NCI-H748 treated with DMSO at 0.1 percent for 48 hours (cell line): ENCODE measurements at places on chromosomes 2 and 18.

- DNase-seq: no peak
Measured at GRCh38 chr2:27494944-27495554, at the start of gene FNDC4. Gene FNDC4 (minus strand): TSS chr2:27495200. CDS start chr2:27494679, 521 bp downstream.

DNA sequence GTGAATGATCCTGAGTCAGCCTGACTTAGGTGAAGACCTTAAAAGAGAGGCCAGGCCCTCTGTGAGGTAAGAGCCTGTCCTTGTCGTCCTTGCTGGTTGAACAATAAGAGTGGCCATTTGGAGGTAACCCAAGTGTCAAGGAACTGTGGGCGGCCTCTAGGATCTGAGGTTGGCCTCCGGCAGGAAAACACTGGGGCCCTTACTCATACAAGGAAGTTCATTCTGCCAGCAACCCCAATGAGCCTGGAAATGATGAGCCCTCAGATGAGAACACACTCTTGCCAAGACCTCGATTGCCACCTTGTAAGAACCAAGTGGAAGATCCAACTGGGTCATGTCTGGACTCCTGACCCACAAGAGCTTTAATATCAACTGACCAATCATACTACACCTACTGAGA is 95.5 kb upstream of the LRATD1 start:
- no peak for DNase-seq

- no peak for DNase-seq
Measured at GRCh38 chr18:33812186-33812585, 234.2 kb downstream of the ASXL3 start.

DNA sequence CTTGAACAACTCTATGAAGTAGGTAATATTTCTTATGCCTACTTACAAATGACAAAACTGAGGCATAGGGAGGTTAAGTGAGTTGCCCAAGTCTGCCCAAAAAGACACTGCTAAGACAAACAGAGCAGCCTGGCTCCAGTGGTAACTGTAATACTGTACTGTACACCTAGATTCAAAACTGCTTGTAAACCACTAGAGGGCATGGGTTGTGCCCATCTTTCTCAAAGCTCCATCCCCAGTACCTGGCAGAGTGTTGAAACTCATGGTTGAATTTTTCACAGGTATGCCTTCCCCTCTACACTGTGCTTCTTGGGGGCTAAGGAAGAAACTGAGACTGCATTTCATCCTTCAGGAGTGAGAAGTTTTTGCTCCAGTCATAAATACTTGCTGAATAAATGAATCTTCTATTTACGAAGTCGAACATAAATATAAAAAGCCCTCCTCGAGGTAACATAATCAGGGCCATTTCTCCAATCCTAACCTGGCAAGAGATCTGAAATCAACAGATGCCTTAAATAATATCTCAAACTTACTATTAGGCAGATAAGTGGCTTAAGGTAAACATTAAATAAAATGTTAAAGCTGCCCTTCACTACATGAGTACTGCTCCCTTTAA is 2.0 kb downstream of the PPP4R1 start:
- peak; percentile 65 for DNase-seq

DNA sequence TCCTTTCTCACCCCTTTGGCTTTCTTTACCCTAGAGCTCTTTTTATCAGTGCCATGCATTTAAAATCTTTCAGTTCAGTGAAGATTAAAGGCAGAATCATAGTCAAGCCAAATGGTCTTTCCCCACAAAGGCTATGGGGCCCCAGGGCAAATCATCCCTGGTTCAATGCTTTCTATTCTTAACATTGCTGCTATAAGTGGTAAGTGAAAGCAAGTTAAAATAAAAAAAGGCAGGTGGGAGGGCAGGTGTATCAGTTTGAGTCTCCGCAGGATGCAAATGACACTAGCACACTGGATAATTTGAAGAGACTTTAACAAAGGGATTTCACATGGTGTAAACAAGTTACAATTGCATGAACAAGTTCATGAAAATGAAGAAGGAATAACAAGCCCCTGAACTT is 757.4 kb downstream of the SATB2 start:
- peak; percentile 92 for DNase-seq

DNA sequence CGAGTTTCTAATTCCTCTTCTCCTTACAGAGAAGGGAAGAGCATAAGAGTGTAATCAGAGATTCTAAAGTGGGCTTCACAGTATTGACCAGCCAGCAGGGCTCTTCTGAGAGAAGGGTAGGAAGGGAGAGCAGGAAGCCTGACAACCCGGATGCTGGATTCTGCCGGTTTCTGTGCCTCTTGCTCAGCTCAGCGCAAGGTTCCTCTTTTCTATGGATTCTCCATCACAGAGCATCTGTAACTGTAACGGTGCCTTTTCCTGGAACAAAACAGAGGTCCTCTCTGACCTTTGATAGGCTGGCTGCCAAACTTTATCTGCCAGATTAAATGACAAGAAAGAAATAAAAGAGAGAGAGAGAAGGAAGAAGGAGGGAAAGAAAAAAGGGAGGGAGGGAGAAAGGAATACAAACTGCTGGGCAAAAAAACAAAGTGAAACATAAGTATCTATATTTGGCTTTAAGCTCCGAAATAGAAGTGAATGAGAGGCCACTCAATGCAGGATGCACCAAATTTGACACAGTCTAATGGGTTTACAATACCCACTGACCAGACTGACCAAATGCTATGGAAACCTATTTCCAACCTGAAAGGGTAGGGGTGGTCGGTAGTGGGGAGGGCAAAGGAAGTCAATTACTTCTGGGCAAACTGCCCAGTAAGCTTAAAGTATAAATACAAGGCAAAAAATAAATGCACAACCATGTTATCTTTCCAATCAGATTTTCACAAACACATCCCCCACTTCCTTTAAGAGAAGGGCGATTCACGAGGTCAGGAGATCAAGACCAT is 59.2 kb downstream of the PIEZO2 start:
- DNase-seq: no peak

- DNase-seq: no peak
Measured at GRCh38 chr2:231583982-231584381, 8.7 kb upstream of the TEX44 start.

- no peak for DNase-seq
Measured at GRCh38 chr2:181467966-181468707, 11.0 kb downstream of the ITGA4 start.

GRCh38 chr2:223187256-223187655 is 135.3 kb downstream of the KCNE4 start:
- DNase-seq: no peak

DNA sequence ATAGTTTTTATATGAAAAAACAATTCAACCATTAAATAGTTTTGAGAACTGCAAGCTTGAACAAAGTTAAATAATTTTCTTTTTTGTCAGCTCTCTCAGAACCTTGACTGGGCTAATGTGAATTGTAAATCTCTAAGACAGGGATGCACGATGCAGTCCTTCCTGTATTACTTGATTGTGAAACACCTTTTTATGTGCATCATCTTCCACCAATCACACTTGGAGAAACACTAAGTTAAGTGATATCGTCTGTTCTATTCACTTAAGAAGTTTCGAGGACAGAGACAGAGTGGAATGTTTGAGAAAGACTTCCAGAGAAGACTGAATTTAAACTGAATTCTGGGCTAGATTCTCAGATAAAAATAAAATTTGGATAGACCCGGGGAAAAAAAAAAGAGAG is 238.2 kb downstream of the MREG start:
- no peak for DNase-seq

DNA sequence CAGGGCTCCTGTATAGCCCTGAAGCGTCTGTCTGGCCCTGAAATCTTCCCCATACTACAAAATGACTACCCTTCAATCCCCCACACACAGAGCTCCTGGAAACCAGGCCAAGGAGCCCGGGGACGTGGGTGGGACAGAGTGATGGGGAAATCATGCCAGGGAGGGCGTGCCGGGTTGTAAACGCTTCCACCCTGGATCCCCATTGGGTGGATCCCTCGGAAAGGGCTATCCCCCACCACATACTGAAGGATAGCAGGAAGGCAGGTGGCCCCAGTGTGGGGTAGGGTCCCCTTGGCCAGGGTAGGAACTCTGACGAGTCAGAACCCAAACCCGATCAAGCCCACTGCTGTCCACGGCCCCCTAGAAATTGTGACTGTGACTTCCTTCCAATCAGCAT is 91.7 kb downstream of the INHBB start:
- DNase-seq: no peak

DNA sequence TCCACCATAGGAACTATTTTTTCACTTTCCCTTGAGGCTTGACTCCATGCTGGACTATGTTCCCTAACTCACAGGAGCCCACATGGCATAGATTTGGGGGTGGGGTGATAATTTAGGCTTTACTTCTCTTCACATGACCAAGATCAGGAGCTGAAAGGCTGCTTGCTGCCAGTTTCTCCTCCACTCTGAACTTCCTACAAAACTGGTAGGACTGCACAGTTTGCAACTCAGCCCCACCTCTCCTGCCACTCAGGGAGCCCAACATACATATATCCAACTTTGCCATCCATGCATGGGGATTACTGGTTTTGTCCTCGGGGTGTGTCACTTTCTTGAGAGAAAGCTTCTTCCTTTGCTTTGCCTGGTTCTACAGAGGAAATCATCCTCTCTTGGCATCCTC is 14.2 kb downstream of the INO80D start:
- DNase-seq: no peak

GRCh38 chr2:45117383-45117782 is 108.1 kb upstream of the SIX2 start:
- no peak for DNase-seq

GRCh38 chr2:57936216-57936615 is 110.4 kb upstream of the VRK2 start:
- DNase-seq: no peak

DNA sequence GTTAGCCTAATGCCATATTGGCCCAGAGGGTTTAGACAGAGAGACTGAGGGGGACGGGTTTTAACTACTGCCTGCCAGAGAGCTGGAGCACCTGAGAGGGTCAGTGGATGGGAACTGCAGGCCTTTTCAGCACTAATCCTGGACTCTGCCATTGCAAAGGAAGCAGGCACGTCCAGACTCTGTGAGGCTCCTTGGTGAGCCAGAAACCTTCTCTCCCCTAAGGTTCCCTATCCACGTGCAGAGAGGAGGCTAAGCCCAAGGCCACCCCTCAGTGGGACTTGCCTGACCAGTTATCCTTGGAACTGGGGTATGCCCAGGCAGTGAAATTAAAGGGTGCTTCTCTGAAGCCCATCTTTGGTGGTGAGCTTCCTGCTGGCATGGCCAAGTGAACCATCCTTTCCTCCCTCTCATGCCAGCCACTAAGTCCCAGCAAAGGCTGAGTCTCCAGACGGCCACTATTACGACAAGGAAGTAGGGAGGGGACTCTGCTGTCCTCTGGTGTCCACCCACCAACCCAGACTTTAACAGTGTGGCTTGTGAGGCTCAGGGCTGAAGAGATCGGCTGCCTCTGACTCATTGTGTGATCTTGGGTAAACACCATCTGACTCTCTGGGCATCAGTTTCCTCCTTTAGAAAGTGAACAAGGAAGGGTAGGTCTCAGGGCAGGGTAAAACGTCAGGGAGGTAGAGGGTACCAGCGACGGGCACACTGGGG is 3.9 kb upstream of the MLPH start:
- no peak for DNase-seq

DNA sequence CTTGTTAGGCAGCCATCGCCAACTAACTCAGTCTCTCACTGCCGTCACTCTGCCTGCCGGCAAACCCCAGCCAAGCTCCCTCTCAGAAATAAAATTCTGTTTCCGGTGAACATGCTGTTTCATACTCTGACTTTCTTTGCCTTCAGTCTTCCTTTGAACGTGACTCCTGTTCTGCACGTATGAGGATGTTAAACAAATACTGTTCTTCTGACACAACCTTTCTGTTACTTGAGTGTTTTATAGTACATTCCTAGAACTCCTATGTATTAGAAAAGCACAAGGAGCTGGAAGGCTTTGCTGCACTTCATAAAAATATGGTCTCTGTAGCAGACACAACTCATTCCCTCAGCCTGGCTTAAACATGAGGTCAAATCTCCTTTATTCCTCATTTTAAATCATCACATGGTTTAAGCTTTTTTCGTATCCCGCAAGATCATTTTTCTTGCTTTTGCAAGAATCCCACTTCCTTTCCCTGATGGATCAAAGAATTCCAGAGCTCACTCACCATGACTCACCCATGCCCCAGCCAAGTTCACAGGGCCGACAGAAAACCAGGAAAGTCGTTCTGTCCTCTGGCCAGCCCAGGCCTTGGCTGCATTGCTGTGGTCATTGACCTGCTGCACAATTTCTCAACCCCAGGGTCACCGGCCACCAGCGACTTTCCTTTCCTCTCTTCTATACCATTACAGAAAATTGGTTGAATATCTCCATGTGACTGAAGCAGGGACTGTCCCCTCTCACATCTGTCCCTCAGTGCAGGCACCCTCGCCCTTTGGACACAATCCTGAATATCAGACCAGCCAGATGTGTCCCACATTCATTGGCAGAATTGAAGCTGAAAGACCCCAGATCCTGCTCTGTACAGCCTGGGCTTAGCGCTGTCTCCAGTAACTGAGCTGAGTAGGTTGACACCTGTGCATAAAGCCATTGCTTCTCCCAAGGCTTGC is 183.1 kb upstream of the ARL4C start:
- no peak for DNase-seq

DNA sequence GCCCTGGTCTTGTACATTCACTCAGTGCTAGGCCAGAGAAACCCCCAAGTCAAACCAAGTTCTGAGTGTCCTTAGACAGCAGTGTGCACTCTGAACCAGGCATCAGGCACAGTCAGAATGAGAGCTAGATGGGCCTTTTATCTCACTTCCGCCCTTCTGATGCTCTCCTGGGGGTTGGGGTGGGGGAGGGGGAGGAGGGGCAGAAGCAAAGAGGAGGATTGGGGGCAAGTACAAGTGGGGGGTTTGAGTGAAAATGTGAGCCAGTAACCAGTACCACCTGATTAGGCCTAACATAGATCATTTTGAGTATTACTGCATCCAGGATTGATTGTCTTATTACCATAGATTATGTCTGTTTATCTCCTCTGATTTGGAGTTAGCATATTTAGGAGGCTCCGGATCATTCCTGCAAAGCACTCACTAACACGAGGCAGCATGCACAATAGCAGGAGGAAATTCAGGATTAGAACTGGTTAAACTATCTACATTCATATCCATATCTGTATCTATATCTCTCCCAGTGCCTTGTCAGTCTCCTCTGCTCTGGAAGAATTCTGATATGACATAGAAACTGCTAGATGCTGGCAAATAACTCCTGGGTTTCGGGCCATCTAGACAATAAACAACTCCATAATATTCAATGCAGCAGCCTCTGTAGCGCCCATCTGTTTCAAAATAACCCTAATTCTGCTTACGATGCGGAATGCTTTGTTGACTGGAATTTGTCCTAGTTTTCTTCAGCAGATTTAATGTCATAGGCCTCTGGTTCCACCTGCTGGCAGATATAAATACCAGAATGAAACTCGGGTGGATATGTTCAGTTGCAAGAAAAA is 149.1 kb downstream of the RHBDD1 start:
- peak; percentile 71 for DNase-seq

DNA sequence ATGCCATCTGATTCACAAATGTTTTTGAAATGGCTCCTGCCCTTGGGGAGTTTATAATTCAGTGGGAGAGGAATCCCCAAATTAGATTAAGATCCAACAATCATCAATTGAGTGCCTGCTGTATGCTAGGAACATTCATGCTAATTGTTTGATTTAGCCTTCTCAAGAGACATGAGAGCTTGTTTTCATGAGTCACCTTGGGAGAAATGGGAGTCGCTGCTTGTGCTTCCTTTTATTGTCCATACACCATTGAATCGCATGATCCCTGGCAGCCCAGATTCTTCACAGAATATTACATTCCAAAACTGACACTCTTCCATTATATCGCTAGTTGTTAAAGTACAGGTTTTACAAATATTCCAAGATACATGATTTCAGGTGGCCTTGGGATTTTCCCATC is 106.0 kb upstream of the MAP3K20 start:
- no peak for DNase-seq
